ENCODE measurements at places on chromosomes 12 and 14.
A peak's percentile ranks its signal among the peaks of the same experiment; 100 is the strongest.

DNA sequence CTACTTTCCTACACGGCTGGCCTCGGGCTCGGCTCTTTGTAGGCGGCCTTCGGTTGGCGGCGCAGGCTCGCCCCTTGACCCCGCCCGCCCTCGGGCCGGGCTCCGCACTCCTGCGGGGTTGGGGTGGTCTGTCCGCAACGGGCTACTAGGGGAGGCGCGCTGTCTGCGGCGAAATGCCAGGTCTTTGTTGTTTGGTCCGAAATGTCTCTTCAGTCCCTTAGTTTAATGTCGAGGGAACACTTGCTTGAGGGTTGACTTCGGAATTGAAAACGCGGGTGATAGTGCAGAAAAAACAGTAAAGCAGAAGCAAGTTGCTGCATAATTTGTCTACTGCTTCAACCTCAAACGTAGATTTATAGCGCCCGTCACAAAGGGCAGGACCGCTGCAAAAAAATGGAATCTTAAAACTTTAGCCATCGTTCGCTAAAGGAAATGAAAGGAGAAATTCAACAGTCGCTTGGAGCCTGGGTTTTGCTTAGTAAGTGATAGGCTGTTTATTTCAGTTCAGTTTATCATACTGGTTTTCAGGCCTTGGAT lies 390 bp downstream of the JKAMP start:
- peak; percentile 14 for DNase-seq

DNA sequence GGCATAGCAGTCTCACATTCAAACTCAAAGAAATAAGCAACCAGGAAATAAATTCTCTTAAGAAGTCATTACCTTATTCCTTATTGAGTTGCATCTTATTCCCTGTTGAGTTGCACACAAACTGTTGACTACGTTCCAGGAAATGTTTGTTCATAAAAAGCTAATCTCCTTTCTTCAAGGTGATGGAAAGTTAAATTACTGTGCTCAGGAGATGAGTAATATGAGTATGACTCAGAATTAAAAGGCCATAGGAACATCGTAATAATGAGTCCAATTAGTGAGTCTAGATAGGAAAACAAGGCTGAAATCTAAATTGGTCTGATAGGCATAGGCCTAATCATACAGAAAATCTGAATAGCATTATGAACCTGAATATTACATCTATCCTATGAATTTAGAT lies 203.1 kb downstream of the SLC2A13 start:
- no peak for DNase-seq

- no peak for DNase-seq
Measured at GRCh38 chr14:51039252-51039651, 55.7 kb downstream of the TRIM9 start.

- no peak for DNase-seq
Measured at GRCh38 chr14:91848504-91849001, 18.8 kb downstream of the TC2N start.

DNA sequence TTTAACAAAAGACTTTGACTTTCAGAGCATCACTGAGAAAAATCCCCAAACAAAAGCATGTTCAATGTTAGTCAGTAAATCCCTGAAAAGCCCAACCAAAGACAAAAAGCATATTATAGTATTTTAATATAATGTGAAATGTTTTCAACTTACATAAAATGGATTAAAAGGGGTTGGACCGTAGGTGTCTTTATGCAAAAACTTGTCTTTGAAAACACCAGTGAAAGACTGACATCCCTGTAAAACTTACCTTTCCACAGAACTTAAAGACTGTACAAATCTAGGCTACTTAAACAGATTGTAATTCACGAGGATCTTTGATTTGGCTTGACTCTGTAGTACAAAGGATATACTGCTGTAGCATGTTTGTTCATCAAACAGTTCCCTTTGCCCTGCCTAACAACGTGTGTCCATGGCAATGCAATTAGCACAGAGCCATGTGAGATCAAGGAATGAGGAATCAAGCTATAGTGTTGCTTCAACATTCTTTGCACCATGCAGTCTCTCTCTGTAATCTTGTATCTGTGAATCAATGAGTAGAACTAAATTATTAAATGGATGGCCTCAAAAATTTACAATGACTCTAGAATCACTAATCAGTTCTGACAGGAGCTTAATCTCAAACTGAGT lies 138.5 kb upstream of the SYT1 start:
- DNase-seq, result no peak

GRCh38 chr12:85923767-85924331 lies 49.8 kb downstream of the NTS start:
- peak; percentile 7 for DNase-seq

Data from SW480 (cell line).